ENCODE measurements at places on chromosomes 5 and 9. TPM values are rescaled to one million over a fixed set of nuclear protein-coding genes. Genes with fewer than 3 reads are reported as not detected.

PJA2 gene
- polyA plus RNA-seq = 37.4 TPM

GMCL2 gene
- not detected for polyA plus RNA-seq

IFNE gene
- not detected for polyA plus RNA-seq

HMMR gene
- 0.34 TPM for polyA plus RNA-seq

NUTM2F gene
- not detected for polyA plus RNA-seq

PFN3 gene
- not detected for polyA plus RNA-seq

GLRX gene
- 192 TPM for polyA plus RNA-seq

OGN gene
- polyA plus RNA-seq = 18.6 TPM
